ENCODE measurements at places on chromosomes 11 and 22.

GRCh38 chr11:72814286-72815109, at the start of gene ATG16L2:
Gene ATG16L2, plus strand, starts transcription at chr11:72814411. Its CDS starts 35 bp downstream, at chr11:72814446.
- peak; percentile 82 for DNase-seq

DNA sequence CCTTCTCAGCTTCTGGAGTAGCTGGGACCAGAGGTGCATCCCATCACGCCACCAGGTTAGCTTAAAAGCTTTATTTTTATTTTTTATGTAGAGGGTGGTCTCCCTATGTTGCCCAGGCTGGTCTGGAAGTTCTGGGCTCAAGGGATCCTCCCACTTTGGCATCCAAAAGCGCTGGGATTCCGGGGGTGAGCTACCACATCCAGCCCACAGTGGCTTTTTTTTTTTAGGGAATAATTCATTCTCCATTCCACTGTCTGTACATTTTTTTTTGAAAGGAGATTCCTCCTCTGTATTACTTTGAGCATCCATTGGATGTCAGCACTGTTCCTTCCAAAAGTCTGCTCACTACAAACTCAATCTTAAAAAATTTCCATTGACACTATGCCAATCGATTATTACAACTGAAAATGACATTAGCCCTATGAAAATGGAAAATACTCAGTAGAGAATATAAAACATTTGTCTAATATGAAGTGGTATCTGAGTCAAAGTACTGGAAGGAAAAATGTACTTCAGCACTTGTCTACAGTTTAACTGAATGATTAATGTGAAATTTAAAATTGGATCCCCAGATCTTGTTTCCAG, 1.3 kb upstream of the LPXN start:
- DNase-seq, result peak; percentile 25

DNA sequence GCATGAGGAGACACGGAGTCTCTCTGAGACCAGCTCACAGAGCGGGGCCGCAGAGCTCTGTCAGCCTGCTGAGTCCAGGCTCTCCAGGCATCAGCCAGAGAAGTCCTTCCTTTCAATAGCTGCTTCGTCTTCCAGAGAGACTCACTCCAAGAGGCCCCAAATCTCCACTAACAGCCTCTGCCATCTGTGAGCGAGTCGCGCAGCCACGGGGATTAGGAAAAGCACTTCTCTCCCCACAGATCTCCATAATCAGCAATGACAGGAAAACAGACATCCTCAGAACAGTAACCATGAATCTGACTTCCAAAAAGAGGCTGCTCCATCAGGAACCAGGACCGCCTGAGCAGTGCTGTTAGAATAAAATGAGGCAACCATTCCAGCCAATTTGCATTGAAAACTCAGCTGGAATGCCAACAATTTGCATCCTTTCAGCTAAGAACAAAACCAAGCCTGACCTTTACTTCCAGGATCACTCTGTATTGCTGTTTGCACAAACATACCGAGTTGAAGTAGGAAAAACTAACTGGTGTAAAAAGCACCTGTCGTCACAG, 65.4 kb downstream of the SMCO4 start:
- no peak for DNase-seq

DNA sequence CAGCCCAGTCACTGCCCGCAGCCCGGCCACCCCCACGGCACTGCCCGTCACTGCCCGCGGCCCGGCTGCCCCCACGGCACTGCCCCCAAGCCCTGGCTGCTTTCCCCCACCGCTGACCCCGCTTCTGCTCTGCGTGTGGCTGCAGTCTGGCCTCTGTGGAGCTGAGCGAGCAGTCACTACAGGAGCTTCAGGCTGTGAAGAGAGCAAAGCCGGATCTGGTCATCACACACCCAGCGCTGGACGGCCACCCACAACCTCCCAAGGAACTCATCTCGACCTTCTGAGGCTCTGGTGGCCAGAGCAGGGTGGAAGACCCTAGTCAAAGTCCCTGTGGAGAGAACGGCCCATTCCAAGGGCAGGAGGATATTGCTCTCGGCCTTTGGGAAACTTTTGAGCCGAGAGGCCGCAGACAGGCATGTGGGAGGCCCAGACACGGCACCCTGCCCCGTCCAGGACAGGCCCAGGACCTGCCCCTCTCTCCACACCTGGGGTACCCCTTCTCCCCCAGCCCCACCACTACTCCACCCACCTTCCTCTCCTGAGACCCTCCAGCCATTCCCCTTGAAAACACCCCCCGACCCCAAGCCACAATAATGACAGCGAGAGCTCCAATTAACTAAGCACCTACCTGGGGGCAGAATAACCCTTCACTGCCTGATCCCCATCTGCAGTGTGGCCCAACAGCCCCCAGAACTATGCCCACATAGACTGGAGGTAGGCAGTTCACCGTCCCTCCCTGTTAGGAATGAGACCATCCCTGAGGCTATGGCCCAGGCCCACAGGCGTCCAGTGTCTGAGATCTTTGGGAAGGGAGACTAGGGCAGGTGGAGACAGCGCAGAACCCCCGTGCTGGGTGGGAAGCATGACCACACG, 3.7 kb upstream of the PGGHG start:
- no peak for DNase-seq

- no peak for DNase-seq
Measured at GRCh38 chr11:94721565-94722292, 46.4 kb upstream of the AMOTL1 start.

DNA sequence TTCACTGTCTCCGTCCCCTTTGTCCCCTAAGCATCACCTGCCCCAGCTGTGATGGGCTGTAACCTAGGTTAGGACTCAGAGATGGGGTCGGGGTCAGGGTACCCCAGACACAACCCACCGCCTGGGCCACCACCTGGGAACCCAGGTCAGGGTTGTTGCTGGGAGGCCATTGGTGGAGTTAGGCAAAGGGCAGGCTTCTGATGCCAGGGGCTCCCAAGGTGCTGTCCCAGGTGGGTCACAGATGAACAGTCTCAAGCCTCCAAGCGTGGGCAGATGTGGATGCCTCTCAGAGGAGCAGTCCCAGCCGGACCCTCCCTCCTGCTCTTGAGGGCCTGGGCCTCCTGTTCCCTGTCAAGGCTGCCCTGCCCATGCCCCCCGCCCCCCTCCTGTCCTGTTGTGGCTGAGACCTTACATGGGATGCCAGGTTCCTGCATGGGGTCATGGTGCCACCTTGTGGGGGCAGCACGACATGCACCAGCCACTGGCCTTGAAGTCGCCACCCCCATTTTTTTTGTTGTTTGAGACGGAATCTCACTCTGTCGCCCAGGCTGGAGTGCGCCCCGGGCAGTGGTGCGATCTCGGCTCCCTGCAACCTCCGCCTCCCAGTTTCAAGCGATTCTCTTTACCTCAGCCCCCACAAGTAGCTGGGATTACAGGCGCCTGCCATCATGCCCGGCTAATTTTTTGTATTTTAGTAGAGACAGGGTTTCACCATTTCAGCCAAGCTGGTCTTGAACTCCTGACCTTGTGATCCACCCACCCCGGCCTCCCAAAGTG, 12.1 kb downstream of the GATD1 start:
- no peak for DNase-seq

GRCh38 chr22:17851759-17852158, 77.5 kb upstream of the BID start:
- no peak for DNase-seq

DNA sequence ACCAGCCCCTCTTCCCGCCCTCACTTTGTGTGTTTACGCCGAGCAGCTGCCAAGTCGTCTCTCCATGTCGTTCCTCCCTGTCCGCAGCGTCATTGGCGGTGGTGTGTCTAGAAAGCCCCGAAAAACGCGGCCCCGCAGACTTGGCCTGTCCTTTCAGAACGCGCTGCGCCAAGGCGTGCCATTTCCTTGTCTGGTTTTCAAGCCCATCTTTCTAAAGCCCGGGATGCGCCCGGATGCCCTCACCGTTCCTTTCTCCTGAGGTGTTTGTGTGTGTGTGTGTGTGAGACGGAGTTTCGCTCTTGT, 557 bp downstream of the MOV10L1 start:
- DNase-seq, result no peak

DNA sequence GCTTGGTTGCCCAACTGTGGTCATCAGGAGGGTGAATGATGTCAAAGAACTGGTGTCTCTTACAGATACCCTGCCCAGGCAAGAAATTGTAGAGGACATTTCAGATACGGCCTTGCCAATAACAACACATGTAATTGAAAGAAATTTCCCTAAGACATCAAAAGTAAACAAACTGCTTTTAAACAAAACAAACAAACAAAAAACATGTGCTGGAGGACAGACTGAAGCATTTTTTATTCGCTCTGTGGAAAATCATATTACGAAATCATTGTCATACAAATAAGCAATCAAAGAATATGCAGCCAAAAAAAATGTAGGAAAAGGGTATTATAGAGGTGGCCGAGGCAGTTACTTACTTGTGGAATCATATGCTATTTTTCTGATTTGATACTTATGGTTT, 52.1 kb upstream of the MYEOV start:
- no peak for DNase-seq

DNA sequence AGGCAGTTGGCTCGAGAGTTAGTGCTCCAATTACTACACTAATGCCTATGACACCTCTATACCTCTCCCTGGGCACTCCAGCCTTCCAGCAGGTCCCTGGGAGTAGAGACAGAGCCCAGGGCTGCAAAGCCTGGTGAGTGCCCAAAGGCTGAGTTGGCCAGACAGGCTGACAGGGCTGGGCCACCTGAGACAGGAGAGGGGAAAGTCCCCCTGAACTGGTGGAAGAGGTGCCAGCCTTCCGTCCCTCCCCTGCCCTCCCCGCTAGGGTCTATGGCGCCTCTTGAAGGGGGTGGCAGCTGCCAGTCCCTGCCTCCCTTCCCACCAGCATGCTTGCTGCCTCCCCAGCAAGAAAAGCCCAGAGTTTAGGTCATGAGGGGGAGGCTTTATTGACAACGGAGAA, 3.0 kb downstream of the KCNJ11 start:
- no peak for DNase-seq

DNA sequence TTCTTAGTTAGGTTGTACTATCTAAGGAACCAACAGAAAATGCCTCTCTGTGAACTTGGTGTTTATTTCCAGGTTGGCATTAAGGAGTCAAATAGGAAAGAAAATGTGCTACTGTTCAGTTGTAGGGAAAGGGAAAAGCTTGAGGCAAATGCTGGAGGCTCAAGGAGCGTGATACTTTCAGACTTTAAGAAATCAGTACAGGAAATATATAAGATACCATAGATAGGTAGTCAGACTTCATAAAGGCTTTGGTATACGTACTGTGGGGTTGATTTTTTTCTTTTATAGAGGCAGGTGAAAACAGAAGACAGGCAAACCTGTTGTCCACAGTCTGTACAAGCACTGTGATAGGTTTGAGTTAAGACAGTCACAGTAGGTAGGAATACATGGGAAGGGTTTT, 30.8 kb downstream of the EP300 start:
- DNase-seq, result no peak

DNA sequence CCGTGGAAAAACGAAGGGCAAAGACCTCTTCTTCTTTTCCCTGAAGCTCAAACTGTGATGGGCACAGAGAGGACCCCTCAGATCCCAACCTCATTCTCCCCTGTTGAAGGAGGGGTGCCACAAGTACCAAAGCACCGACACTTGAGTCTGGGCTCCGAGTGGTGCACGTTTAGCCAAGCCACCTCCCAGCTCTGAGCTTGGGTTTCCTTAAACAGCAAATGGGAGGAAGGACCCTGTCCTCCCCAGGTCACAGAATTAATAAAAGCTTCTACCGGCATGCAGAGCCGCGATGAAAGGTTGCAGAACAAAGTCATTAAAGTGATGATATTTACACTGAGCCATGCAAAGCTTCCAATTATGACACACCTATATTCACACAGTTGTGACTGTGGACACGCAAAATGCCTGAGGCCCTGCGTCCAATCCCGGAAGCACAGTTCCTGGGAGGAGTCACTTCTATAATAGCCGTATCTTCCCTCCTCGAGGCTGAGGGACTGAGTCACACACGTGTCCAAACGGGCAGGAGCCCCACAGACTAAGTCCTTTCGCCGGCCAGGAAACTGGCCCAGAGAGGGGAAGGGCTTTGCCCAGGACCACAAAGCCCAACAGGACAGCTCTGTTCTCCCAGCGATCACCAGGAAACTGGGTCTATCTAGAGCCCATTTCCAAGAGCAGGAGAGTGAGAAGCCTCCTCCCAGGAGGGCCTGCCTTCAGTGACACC, 922 bp upstream of the CSNK1E start:
- DNase-seq, result peak; percentile 71
